Fibroblast of skin of left biceps (primary cell): ENCODE measurements at places on chromosomes 7 and 10.

DNA sequence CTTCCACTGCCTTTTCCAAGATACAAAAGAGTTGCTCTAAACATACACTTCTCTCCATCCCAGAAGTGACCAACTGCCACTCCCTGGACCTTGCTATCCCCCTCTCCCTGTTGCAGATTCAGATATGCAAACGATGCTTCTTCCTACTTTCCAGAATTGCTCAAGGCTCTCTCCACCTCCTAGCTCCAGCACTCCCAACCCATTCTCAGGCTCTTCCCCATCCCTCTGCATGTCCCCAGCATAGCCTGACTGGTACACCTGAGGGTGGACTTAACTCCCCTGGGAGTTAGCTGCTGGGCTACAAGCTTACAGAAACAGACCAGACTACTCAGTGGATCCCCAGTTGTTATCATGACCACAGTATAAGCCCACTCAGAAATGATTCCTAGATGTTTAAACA is 27.6 kb downstream of the MKRN1 start:
- no peak for DNase-seq

- no peak for DNase-seq
Measured at GRCh38 chr7:151137791-151138152, 29.7 kb downstream of the GBX1 start.

GRCh38 chr7:87624628-87625027 is 3.6 kb upstream of the RUNDC3B start:
- no peak for DNase-seq

DNA sequence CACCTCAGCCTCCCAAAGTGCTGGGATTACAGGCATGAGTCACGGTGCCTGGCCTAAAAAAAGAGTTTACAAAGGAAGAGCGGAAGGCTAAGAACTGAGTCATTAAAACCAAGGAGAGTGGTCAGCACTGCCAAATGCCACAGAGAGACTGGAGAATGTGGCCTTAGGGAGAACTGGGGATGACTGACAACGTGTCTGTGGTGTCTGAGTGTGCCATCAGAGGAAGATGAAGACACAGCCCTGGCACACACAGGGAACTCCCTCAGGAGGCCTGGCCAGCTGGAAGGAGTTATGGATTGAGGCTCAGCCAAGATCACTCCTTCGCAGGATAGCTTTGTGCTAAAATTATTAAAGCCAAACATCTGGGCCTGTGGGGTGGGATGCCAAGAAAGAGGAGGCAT is 3.9 kb upstream of the INA start:
- peak; percentile 89 for DNase-seq

DNA sequence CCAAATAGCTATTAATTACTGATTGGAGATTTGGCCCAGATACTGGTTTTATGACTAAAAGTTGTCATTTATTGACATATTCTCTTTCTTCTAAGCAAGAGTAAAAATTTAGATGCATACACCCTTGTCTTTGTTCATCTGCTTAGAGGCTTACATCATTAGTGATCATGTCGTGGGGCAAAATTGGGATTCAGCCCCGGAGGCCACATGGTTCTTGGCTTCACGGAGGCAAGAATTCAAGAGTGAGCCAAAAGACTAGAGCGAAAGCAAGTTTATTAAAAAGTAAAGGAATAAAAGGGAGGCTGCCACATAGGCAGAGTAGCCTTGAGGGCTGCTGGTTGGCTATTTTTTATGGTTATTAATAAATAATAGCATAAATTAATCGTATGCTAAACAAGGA is 41.1 kb downstream of the MINPP1 start:
- DNase-seq = no peak

- peak; percentile 31 for DNase-seq
Measured at GRCh38 chr7:13800694-13801448, 188.6 kb downstream of the ETV1 start.
